Sciatic nerve (tissue), 2 donors: ENCODE measurements at places on chromosomes 6 and 20.

GRCh38 chr6:107968081-107968480 lies 10.1 kb upstream of the SEC63 start:
- DNase-seq = no peak

DNA sequence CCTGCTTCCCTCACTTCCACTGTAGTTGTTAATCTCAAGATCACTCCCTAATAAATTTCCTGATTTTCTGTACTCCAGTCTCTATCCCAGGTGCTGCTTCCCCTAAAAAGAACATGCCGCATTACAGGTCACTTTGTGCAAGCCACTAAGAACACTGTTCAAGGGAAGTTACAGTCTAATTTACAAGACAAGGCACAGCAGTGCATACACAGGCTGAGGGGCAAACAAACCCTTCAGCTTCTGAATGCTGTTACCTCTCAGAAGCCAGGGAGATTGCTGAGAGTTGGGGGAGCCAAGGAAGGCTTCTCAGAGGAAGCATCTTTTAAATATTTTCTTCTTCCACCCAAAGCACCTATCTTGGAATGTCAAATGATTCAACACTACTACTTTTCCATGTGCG lies 445.3 kb upstream of the FLRT3 start:
- DNase-seq = no peak

DNA sequence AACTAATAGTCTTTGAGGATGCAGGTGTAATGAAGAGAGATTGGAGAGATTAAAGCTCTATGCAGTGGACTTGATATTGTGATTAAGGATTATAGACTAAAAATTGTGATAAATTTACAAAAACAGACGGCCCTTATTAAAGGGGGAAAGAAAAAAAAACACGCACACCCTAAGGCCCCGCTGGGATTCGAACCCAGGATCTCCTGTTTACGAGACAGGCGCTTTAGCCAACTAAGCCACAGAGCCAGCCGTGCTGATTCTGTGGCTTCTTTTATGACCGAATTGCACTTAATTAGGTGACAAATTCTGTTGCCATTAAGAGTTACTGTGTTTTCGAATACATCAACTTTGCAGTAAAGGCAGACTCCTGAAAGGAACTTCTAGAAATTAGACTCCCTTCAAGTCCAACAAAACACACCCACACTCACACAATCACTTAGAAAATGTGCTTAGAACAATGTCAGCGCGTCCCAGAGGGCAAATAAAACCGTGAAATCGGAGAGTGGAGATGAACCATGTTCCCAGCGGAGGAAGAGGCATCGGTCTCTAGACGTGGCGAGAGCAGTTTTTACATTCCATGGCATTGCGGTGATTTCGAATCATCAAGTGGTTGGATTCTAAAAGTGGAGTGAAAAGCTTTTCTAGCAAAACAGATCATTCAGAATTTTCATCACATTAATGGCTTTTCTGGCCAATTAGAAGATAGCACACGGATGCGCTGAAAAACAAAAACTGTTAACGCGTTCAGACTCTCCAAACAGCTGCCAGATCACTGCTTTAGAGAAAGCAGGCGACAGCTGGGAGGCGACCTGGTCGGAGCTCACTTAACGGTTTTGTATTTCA lies 122.6 kb downstream of the GPX5 start:
- no peak for DNase-seq

DNA sequence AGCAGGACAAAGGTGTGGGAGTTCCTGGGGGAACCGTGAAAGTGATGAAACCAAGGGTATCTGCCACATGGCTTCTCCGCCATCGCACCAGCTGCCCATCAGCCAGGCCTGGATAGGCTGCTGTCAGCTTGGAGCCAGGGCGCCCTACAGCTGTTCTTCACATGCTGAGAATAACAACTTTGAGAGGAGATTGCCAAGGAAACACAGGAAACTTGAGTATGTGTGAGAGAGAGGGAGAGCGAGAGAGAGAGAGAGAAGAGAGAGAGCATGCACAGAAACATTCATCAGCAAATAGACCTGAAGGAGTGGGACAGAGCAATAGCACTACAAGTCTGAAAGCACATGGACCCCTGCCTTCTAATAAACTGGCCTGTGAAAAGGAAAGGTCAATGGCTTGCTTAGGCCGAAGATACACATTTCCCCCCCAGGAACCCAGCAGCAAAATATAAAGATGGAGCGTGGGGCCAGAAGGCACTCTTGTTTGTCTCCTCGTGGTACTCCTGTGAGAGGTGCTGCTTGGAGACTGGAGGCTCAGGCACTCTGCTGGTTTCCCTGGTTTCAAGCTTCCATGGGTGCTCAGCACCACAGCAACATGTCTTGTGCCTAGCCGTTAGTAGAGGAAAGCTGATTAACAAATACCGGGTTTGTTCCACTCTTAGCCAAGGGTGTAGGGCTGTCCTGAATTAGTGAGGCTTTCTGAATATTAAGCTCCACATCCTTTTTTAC lies 53.0 kb downstream of the SNAP25 start:
- DNase-seq = no peak

DNA sequence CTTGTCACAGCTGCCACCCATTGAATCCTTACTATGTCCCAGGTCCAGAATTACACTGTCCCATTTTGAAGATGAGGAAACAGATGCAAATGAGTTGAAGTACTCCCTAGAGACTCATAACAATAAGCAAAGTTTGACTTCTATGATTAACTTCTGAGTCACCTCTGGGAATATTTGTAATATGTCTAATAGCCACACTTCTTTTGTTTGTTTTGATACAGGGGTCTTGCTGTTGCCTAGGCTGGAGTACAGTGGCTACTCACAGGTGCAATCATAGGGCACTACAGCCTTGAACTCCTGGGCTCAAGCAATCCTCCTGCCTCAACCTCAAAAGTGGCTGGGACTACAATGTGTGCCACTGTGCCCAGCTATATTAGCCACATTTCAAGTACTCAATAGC lies 11.4 kb upstream of the SOX12 start:
- no peak for DNase-seq

- DNase-seq = no peak
Observed at GRCh38 chr6:88263591-88263990, 97.4 kb upstream of the CNR1 start.

DNA sequence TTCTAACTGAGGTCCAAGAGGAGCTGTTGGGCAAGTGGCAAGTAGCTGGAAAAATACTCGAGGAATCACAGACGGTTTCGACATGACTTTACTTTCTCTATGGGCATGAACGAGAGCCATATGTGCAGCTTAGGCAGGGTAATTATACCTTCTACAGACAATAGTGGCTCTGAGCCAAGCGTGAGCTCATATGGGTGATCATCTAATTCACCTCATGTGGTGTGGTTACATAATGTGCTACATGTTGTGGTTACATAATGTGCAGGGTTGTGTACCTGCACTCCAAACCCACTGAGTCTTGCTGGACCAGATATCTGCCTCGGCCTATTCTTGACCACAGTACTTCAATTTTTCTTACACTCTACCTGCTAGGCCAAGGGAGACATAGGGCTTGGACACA lies 771.7 kb upstream of the EYS start:
- DNase-seq = no peak

DNA sequence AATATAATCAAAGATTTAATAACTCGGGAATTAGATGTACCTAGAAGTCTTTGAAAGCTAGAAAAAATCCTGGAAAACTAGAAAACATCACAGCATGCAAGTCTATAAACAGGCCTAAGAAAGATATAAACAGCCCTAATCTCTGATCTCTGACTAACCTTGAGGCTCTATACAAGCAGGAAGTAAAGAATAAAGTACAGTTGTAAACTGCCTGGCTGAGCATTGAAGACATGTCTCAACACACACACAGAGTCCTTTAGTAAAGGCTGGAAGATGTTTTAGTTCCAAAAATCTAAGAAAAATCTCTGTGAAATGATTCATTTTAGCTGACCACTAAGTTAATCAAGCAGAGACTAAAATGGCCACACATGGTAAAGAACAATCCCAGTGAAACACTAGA lies 774.5 kb downstream of the EYS start:
- DNase-seq = no peak

GRCh38 chr20:8089668-8090067 lies 42.4 kb upstream of the PLCB1 start:
- no peak for DNase-seq

- DNase-seq = no peak
Observed at GRCh38 chr6:157268396-157268795, 54.9 kb downstream of the TMEM242 start.

DNA sequence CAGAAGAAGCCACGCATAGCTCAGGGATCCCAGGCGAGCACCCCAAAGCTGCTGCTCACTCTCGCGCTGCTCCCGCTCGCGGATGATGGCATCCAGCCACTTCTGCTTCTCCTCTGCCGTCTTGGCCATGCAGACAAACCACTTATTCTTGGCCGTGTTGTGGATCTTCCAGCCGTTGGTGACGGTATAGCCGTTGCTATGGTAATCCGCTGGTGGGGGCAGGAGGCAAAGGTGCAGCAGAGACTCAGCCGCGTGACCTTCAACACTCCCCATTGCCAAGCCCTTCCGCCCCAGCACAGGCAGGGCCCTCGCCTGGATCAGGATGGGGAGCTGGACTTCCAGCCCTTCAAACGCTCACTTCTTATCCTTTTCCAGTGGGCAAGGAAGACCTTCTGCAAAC lies 136.9 kb downstream of the PREX1 start:
- no peak for DNase-seq

- DNase-seq = no peak
Observed at GRCh38 chr6:36160147-36160760, 29.9 kb downstream of the MAPK13 start.
